ENCODE measurements at places on chromosomes 2 and 18.

- peak; percentile 25 for DNase-seq
These were observed 56.6 kb downstream of the SP100 start for GRCh38 chr2:230472621-230473018.

GRCh38 chr2:221068123-221068522, 504.0 kb downstream of the EPHA4 start:
- no peak for DNase-seq

GRCh38 chr2:137333386-137334165, 568.2 kb downstream of the THSD7B start:
- DNase-seq: no peak

- no peak for DNase-seq
These were observed 252.9 kb downstream of the RNF152 start for GRCh38 chr18:61639886-61640285.

DNA sequence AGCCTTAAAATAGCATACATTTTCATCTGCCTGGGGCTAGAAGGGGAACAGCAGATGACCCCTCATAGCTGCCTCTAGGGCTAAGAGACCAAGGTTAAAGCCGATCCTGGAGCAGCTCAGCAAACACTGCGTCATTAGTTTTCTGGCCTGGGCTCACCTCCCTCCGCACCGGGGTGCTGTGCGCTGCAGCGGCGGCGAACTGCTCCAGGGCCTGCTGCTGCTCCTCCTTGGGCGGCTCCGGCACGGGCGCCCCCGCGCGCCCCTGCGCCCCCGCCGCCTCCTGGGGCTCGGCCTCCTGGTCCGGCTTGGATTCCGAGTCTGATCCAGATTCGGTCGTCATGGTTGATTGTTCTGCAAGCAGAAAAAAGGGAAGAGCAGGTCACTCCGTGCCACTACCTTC, 55.0 kb downstream of the EPB41L3 start:
- DNase-seq: no peak

DNA sequence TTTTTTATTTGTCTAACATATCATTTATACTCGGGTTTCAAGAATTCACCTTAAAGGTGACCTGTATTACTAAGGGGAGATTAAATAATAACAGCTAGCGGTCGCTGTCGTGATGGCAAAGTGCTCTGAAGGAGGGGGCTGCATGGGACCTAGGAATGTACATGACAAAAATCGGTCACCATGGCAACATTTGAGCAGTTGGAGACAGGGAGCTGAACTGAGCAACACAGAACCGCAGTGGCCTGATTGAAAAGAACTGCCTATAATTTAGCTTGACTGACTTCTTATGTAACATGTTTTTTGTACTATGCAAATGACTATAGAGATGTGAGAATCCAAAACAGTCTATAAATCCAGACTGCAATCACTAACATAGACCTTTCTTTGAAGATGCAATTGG, 34.3 kb upstream of the EPHA4 start:
- no peak for DNase-seq

DNA sequence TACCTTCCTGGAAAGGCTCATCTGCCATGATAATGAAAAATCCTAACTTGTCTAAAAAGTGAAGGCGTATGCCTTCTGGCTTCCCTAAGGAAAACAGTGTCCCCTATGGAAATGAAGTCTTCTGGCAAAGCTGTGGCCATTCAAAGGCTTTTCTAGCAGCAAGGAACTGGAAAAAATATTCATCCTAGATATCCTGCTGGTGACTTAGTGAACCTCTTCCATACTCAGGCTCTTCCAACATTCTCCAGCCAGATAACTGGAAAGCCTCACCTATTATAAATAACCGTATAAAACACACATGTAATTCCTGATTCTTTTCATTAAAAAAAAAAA, 84.7 kb downstream of the RBMS1 start:
- DNase-seq: no peak

DNA sequence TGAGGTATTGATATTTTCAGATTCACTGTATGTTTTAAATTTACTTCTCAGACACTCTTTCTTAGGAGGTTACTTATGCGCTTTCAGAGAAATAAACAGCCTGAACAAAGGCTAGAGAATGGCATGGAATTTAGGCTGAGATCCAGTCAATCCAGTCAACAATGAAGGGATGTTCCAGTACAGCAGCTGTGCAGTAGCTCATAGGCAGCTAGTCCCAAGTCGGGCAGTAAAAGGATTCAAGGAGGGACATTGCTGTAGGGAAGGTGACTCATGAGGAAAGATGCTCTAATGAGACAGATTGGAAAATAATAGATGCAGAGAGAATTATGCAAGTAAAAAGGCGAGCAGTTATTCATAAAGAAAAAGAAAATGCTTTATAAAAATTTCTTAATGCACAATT, 397.9 kb upstream of the RGPD4 start:
- DNase-seq: no peak

DNA sequence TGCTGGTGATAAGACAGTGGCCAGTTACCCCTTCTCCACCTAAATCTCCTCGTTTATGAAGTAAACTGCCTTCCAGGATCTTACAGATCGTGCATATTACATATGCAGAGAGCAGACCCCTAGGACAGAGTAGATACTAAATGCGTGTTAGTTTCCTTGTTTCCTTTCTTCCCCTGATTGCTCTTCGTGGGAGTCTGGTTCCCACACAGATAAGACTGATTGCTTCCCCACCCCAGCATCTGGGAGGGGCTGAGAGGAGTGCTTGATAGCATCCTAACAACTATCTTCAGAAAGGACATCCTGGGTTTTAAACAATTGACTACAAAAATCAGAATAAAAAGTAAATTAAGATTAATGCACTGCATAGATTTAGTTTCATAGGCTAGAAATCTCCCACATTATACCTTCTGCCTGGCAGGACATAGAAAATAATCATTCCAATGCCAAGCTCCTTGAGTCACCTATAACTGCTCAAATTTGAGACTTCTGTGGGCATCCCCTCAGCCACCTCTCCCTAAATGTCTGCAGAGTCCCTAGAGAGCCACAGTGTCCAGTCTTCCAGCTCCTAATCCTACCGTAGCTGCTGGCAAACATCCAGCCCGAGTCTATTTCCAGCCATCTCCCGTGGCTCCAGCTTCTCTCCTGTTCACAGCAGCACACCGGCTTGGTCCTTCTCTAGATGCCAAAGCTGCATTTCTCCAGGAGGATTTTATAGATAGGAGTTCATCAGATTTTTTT, 128.3 kb downstream of the LRRC30 start:
- no peak for DNase-seq

DNA sequence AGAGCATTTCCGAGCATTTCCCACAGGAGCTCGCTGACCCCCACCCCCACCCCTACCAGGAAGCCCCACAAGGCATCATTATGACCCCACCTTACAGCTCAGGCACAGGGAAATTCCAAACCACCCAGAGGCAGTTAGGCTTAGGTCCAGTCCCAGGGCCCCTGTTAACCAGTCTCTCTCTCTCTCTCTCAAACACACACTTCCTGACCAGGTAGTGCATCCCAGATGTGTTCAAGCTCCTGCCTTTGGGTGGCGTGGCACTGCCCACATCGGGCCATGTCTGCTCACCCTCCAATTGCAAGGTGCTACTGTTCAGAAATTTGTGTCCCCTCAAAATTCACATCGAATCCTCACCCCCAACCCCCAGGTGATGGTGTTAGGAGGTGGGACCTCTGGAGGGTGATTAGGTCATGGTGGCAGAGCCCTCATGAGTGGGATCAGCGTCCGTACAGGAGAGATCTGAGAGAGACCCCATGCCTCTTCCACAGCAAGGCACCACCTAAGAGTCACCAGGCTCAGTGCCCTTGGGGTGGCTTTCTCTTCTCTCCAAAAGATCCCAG, 8.8 kb downstream of the COPS9 start:
- DNase-seq: no peak

Data from activated T-cell treated with anti-CD3 and anti-CD28 coated beads for 4 hours (primary cell).